ENCODE measurements at places on chromosomes 4 and X.

- DNase-seq = no peak
Measured at GRCh38 chrX:11557120-11557519, 108.6 kb downstream of the ARHGAP6 start.

DNA sequence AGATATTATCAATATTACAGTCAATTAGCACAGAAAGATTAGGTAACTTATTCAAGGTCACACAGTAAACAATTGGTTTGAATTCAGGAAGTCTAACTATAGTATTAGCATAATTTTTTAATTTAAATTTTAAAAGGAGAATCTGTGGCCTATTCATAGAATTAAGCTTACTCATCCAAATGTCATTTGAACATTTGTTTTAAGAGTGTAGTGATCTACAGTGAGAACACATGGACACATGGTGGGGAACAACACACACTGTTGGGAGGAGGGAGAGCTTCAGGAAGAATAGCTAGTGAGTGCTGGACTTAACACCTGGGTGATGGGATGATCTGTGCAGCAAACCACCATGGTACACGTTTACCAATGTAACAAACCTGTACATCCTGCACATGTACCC is 48.3 kb downstream of the MEPE start:
- no peak for DNase-seq

DNA sequence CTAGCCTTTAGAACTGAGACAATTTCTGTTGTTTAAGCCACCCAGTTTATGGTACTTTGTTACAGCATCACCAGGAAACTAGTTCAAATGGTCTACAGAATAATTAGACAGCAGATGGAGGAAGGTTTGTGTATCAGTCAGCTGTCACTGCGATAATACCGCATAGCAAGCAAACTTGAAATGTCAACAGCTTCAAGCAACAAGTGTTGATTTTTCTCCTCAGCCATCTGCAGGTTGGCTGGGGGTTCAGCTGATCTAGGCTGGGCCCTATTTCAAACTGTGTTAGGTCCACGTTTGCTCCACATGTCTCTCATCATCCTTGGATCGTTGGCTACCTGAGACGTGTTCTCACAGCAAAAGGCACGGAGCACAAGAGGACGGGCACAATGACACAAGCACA is 19.2 kb upstream of the PHEX start:
- DNase-seq = no peak

DNA sequence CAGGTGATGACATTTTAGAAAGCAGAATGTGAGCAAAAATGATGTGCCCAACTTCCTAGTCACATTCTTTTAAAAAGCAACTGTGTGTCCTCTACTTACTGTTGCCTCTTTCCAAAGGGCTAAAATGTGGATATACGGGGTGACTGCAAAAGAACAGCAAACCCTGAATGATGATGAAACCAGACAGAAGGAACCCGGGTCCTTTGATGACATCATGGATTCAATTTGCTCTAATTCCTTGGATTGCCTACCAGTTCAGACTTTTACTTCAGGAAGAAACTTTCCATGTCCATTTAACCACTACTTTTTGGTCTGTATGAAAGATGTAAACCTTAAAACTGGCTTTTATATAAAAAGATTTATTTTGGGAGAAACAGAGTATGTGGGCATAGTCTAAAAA is 190.9 kb upstream of the MAB21L2 start:
- no peak for DNase-seq

GRCh38 chr4:82733636-82734035 is 65.0 kb downstream of the SCD5 start:
- DNase-seq = no peak

DNA sequence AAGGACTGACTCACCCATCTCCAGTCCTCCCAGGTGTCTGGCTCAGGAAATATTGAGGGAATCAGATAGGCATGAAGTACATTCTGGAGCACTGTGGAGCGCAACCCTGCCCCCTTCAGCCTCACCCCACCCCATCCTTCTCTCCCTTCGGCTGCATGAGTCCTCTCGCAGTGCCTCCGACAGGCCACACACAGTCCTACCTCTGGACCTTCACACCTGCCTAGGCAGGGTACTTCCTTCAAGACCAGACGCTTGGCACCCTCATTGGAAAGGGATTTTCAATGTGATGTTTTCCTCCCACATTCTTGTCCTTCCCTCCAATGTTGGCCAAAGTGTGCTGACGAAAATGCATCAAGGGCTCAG is 26.8 kb upstream of the PPP2R2C start:
- DNase-seq = no peak

GRCh38 chr4:38503689-38504395 is 160.2 kb upstream of the KLF3 start:
- DNase-seq = no peak

DNA sequence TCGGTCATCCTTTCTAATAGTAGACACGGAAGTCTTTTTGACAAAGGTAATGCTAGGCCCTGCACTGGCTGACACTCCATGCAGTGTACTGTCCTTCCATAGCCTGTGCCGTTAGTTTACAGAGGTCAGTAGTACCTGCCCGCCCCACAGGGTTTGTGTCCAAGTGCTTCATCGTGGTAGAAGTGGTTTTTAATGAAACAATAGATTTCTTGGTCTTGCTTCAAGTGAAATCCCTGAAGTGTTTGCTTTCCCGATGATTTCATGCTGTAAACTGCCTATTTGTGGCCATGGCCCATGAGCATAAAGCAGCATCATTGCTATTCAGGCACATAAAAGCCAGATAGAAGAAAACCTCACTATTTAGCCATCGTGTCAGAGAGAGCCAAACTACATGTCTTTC is 139.3 kb downstream of the GPR143 start:
- peak; percentile 16 for DNase-seq

DNA sequence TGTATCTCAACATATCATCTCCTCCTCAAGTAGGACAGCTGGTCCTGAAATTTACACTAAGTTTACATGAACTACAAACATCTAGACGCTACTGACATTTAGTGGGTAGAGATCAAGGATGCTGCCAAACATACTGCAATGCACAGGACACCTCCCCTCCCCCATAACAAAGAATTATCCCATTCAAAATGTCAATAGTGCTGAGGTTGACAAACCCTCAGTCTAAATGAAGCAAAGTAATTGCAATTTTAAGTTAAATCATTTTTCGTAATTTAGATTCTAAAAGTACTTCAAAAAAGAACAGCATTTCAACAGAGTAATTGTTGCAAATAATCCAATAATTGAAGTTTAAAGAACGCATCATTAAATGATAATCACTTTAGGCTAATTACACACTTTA is 1.2 kb downstream of the PRMT9 start:
- no peak for DNase-seq

GRCh38 chr4:42531341-42532030 is 125.4 kb downstream of the ATP8A1 start:
- no peak for DNase-seq

DNA sequence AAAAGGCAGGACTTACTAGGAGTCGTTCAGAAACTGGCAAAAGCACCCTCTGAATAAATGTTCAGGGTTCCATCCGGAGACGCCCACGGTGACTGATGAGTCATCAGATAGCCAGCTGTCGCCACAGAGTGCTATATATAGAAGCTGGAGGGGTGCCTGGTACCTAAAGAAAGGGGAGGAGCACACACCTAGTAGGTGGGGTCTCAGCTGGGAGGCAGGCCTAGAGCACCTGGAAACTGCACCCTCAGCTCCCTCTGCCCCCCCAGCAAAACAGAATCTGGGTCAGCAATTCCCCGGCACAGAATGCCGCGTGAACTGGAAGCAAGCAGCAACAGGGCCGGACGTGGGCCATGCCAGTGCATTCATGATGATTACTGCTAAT is 242.0 kb downstream of the BCOR start:
- no peak for DNase-seq

DNA sequence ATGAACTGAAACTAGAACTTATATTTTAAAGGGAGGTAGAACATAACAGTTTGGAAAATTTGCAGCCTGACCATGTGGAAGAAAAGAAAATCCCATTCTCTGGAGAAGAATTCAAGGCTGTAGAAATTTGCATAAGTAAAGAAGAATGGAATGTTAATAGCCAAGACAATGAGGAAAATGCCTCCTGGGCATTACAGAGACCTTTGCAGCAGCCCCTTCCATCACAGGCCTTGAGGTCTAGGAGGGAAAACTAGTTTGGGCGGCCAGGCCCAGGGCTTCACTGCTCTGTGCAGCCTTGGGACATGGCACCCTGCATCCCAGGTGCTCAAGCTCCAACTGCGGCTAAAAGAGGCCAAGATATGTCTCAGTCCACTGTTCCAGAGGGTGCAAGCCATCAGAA is 1506.8 kb downstream of the PCDH18 start:
- no peak for DNase-seq

DNA sequence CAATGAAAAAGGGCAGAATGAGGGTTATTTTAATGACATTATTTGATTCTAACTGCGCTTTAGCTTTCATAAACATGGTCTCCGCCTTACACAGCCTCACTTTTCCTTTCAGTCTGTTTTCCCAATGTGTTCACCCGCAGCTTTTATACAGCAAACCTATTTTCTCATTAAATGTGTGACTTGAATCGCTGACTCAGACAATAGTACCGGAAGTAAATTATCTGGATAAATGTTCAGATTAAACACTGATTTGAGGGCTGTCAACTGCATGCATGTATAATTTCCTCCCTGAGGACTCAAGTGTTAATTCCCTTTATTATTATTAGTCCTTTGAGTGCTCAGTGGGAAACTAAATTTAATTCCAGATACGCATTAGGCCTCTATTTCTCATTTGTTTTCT is 117.3 kb downstream of the FAM133A start:
- no peak for DNase-seq

DNA sequence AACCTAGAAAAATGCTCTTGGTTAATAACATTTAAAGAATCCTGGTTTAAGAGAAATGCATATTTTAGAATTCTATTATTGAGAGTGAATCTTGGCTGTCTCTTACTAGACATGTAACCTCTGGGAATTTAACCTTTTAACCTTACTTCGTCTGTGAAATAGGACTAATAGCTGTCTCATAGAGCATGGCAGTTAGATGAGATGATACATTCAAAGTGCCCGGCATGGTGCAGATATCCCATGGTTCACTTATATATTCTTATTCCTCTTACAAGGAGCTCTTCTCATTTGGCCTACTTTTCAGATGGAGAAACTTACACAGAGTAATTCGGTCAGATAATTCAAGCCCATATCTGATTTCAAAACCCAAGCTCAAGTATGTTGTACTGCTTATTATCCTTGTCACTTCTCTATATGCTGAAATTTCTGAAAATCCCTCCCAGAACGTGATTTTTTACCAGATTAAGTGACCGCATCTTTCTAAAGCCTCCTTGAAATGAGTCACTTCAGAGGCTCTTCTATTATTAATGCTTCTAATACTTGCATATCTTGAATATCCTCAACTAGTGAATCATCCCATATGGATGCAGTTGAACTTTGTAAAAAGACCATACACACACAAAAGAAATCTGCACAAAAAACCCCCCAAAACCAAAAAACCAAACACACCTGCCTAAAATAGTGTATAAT is 4.9 kb downstream of the CDKN2AIP start:
- DNase-seq = no peak

GRCh38 chr4:124713185-124713592 is 657 bp upstream of the ANKRD50 start:
- DNase-seq = peak; percentile 20

GRCh38 chr4:113621633-113622032 is 139.9 kb downstream of the CAMK2D start:
- no peak for DNase-seq

DNA sequence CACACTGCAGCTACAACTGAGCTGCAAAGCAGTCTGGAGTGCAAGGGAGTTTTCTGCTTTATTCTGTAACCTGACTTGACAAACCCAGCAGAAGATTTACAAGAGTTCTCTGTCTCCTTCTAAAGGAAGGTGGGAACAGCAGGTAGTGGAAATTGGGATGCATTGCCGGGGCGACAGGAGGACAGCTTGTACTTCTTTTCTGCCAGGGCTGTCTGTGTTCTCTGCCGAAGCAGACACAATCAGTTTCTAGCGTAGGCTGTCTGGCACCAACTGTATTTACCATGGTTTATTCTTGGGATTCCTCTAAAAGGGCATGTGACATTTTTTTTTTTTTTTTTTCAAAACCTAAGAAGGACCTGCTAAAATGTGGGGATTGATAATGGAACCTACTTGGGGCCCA is 190.8 kb upstream of the GK2 start:
- DNase-seq = no peak

- DNase-seq = no peak
Measured at GRCh38 chr4:4849524-4850193, 9.8 kb upstream of the MSX1 start.

GRCh38 chr4:54152846-54153600 is 53.1 kb downstream of the GSX2 start:
- DNase-seq = no peak

GRCh38 chr4:90215286-90215685 is 88.1 kb downstream of the CCSER1 start:
- DNase-seq = no peak

GRCh38 chr4:7391637-7392437 is 42.9 kb downstream of the PSAPL1 start:
- peak; percentile 13 for DNase-seq

- no peak for DNase-seq
Measured at GRCh38 chr4:81905971-81906370, 434.3 kb upstream of the RASGEF1B start.

DNA sequence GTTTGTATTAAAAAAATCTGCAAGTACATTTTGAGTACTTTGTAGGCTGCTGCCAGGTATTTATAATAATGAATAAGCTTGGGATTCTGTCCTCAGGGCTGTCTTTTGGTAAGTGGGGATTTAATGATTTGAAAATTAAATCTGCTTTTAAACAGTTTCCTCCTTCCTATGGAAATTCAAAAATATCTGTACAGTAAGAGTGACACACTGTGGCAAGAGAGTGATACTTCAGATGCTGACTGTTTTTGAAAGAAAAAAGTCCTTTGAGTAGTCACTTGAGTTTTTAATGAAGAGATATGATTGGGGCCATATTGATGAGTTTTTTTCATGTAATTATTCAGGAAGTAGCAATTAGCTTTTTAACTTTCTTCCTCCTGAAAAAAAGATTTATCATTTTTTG is 49.2 kb downstream of the SMARCAD1 start:
- DNase-seq = no peak

Measured in DMS79 treated with DMSO at 0.1 percent for 48 hours (cell line).